ENCODE measurements at places on chromosomes 7 and 10.

DNA sequence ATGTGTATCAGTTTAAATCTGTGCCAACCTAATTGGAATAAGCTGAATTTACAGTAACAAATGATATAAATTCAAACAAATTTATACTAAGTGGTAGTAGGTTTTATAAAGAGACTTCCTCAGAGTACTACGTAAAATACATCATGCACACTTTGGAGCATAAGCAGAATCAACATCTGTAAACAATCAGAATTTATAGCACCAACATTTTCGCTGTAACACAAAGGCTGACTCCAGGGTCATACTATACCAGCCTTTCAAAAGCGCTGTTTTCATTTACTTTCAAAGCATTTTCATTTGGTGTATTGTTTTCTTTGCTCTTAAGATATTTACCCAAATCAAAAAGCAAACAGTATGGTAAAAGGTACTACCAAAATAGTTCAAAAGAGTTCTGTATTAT, 29.3 kb upstream of the TMEM168 start:
- DNase-seq: no peak

DNA sequence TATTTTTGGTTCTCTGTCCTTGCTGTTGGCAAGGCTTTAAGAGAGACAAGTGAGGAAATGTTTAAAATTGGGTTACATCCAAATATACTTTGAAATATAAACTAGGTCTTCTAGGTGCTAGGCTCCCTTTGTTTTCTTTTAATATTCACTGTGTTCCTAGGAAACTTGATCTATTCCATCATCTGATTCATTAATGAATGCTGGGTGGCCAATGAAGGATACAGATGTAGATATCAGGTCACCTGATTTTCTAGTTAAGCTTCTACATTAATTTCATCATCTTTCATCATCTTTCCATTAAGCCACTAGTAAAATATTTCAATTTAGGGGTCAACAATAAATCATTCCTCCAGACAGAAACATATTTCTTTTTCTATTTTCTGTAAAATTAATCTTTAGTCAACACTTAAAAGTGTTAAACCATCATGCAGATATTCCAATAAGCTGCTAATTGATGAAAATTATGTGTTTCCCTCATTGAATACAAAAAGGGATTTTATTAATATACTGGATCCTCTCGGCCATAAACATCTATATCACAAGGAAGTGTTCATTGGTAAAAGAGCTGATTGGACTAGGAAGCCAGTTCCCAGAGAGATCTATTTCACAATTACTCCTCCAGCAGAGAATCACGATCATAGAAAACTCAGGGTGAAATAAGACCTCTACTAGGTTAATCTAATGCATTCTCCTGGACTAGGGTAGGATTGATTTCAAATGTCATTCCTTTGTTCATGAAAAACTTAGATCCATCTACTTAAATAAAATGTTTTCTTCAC, 14.7 kb downstream of the HGF start:
- no peak for DNase-seq

GRCh38 chr7:10181996-10182395, 791.7 kb upstream of the PHF14 start:
- no peak for DNase-seq

DNA sequence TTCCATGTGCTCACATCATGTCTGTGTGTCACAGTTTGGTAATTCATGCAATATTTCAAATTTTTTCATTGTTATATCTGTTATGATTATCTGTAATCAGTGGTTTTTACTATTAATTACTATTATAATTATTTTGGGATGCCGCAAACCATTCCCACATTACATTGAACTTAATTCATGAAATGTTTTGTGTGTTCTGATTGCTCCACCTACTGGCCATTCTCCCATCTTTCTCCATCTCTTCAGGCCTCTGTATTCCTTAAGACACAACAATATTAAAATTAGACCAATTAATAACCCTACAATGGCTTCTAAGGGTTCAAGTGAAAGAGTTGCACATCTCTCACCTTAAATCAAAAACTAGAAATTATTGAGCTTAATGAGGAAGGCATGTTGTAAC, 398.5 kb downstream of the PCDH15 start:
- DNase-seq: peak; percentile 12

- DNase-seq: no peak
Observed at GRCh38 chr10:92385831-92386230, 94.9 kb downstream of the MARCHF5 start.

DNA sequence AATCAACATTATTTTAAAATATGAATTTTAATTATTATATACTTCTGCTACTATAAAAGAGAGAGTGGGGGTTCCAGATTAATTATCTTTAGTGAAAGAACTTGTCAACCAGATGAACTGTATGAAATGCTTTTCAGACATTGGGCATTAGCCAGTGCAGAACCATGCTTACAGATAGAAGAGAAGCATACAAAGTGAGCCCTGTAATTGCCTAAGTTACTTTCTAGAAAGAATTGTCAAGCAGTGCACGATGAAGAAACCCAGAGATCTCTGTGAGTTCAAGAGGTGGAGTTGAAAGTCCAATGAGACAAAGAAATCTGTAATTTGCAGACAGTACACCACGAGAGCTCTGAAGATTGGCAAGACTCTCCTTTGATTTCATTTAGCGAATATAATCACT, 166.7 kb downstream of the CDC14C start:
- DNase-seq: no peak

- DNase-seq: no peak
Observed at GRCh38 chr10:78045237-78045636, 11.6 kb downstream of the RPS24 start.

- no peak for DNase-seq
Observed at GRCh38 chr10:79982861-79983260, 34.0 kb upstream of the SFTPD start.

DNA sequence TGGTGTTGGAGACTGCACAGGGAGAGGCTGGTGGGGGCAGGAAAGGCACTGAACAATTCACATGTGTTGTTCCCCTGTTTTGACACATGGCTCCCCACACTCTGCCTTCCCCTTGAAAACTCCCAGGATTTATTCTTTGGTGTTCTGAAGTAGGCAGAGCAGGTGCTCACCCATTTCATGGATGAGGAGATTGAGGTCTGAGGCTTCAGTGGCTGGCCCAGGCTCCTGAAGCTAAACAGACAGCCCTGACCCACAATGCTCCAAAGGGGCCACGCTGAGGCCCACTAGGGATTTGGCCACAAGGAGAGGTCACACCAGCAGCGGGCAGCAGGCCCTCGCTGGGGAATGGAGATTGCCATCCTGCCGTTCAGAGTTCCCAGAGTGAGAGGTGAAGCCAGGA, 157.6 kb downstream of the SH3PXD2A start:
- no peak for DNase-seq

DNA sequence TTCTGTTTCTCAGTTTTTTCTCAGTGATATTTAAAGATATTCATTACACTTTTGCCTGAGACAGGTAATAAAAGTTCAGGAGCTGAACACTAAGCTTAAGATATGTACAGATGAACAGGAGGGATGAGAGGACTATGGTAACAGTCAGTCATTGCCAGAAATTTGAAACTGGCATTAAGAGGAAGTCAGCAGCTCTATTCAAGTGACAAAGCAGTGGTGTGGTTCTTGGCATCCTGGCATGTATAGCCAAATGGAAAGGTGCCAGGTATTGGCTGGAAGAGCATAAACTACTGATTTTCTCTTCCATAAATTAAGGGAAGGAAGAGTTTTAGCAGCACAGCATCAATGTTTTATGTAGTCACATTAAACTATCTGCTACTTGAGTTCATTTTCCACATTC, 22.7 kb downstream of the HOXA1 start:
- DNase-seq: no peak

DNA sequence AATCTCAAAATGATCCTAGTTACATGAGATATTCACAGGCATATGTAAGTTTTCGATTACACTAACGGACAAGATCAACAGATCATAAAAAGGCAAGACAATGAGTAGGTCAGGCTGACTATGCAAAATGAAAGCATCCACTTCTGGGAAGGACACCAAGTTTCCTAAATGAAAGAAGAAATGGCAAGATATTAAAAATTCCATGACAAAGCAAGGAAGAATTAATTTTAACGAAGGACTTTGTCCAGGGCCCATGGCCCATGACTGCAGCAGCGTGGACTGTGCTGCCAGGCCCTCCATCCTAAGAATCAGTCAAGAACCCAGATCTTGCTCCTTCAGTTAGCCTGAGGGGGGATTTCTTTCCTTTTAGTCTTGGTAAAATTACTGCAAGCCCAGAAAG, 182.4 kb upstream of the FRMD4A start:
- no peak for DNase-seq

GRCh38 chr10:8088504-8088903, 34.0 kb downstream of the GATA3 start:
- DNase-seq: no peak

- no peak for DNase-seq
Observed at GRCh38 chr7:135245226-135246190, 11.9 kb downstream of the STRA8 start.

DNA sequence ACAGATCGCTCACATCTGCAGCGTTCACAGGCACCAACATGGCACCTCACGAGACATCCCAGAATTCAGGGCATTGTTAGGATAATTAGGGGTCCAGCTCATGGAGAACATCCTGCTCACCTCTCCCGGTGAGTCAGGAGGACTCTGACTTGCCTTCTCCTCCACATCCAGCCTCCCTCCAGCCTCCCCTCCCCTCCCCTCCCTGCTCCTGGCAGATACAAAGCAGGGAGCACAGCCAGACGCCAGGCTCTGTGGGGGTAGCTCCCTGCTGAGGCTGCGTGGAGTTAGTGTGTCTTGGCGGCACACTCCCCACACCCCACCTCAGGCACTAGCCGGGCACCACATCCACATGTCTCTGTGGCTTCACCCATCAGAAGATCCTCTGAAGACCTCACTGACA, 320.6 kb downstream of the CXCL12 start:
- no peak for DNase-seq

- no peak for DNase-seq
Observed at GRCh38 chr10:72146071-72146470, 57.7 kb upstream of the SPOCK2 start.

DNA sequence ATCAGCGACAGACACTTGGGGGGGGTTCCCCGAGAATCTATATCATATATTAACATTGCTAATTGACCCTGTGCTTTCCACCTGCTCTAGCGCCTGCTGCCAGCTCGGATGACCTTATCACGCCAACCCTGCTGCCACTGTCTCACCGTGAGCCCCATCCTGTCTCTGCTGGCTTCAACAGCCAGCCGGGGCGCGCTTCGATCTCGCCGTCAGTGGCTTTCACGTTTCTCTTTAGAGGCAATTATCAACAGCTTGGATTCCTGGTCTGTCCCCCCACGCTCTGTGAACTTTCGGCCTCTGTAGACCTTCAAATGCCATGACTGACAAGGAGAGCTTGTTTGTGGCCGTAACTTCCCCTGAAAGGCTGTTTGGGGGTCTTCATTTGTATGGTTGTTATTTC, 123.0 kb downstream of the EBF3 start:
- no peak for DNase-seq

DNA sequence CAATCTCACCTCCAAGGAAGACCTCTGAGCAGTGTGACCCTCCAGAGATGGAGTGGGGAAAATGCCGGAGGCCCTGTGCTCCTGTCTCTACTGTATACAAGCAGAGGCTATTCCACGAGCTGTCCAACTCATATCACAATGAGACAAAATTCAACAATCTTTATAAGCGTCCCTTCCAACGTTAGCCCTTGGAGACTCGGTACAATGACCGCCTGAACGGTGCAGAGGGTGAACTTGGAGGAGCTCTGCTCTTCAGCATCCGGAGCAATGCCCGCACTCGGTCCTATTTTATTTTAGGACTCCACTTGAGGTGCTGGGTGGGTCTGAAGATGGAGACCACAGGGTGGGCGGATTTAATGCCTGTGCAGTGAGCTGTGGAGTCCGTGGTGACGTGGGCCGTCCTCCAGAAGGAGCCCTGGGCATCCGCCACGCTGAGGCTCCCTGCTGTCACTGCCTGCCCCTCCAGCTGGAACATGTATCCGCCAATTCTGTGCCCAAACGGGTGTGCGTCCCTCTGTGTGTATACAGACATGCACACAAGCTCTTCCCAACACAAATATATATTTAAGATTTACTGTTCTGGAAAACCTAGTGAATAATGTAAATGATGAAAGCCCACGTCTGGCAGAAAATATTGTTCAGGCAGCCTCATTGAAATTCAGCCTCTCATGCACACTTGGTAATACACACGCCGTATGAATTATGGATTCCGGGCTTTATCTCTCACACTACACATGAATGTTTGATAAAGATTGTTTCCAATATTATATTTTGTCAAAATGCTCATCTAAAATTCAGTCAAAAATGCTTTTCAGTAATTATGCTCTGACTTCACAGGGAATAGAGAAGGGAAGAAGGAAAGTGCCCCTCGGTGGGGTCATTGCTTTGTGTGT, 239.9 kb upstream of the ZMIZ1 start:
- no peak for DNase-seq

- no peak for DNase-seq
Observed at GRCh38 chr10:19915125-19915524, 98.9 kb downstream of the PLXDC2 start.

DNA sequence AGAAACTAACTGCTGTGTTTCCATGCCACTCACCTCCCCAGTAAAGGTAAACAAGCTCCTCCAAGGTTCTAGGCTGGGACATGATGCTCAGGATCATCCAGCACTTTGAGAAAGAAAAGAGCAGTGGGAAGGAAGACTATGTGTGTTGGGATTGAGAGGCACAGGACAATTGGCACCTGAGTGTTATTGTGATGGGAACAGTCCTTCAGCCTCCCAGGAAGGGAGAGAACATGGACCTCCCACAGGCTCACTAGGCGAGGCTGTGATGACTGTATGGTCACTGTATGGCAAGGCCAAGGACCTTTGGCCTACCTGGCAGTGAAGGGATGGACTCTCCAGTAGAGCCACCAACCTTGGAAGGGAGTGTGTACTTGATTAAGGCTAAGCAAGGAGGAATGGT, 123.2 kb upstream of the UNC5B start:
- DNase-seq: no peak

DNA sequence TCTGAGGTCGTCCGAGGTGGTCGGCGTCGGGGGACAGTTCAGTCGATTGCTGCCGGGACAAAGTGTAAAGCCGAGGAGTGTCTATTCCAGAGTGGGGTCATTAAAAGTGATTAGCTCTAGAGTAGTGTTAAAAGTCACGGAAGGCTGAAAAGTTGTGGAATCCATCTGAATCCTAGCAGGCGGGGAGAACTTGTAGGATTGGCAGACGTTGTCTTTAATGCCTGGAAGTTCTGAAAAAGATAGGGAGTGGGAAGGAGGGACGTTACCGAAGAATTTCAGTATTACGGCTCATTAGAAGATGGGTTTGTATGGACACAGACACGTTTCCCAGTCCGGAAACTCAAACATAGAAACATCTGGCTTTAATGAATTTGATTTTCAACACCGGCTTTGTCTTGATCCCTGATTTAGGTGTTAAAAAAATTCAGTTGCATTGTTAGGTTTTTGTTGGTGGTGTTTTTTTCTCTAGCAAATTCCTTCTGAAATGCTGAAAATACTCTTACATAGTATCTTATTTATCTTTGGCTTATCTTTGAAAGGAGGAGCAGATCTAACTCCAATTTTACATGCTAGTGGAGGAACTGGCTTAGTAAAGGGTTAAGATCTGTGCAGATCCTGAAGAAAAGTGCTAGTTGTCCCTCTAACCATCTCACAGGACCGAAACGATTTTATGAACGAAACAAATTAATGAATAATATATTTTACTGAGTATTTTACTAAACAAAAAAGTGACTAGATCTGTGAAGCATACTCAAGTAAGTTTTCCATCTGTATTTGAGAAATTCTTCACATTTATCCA, 900 bp downstream of the MKLN1 start:
- no peak for DNase-seq

- no peak for DNase-seq
Observed at GRCh38 chr7:74527842-74528241, 74.1 kb downstream of the GTF2IRD1 start.

- no peak for DNase-seq
Observed at GRCh38 chr7:108869070-108869469, 299.4 kb downstream of the DNAJB9 start.

GRCh38 chr10:14605231-14605925, 169.3 kb downstream of the FAM107B start:
- no peak for DNase-seq

Data from WERI-Rb-1 (cell line).